Umbilical cord (tissue), 2 donors: ENCODE measurements at places on chromosomes 5 and 9.

- DNase-seq: no peak
Observed at GRCh38 chr5:77394064-77394715, 97.9 kb downstream of the WDR41 start.

DNA sequence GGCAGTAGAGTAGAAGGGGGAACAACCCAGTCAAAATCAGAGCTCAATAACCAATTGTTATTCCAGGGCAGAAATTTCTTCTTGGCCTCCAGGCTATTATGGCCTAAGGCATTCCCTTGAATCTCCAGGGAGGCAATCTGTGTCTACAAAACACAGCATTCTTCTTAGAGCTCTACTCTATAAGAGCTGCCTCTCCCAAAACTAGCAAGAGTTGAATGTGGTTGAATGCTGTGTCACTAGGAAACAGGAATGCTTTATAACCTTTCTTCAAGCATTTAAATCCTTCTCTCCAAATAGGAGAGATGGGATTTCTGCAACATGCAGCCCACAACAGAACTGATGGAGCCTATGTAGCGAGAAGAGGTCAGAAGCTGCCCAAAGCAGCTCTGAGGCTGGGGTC, 97.1 kb upstream of the APC start:
- DNase-seq: no peak

DNA sequence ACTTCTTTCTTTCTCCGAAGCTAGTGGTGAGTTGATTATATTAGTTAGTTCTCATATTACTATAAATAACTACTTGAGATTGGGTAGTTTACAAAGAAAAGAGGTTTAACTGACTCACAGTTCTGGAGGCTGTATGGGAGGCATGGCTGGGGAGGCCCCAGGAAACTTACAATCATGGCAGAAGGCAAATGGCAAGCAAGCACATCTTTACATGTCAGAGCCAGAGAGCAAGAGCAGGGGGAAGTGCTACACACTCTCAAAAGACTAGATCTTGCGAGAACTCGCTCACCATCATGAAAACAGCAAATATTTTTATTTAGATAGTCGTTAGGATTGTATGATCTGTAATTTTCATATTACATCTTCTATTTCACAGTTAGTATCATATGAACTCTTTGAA, 711.2 kb downstream of the PTPRD start:
- DNase-seq: no peak

DNA sequence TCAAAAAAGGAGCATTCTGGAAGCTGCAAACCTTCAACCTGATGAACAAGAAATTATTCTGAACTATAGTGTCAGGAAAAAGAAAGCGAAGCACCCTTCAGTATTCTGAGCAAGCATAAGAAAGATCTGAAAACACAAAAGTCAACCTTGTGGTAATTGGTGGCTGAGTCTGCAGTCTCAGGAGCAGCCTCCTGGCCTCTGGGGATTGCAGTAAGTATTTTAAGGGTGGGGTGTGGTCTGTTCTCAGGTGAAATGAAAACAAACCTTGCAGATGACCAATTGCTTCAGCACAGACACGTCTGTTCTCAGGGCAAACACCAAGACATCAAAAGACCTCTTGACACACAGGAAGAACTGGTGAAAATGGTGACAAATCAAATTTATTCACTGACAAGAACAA, 147.8 kb upstream of the RAPGEF1 start:
- DNase-seq: no peak

DNA sequence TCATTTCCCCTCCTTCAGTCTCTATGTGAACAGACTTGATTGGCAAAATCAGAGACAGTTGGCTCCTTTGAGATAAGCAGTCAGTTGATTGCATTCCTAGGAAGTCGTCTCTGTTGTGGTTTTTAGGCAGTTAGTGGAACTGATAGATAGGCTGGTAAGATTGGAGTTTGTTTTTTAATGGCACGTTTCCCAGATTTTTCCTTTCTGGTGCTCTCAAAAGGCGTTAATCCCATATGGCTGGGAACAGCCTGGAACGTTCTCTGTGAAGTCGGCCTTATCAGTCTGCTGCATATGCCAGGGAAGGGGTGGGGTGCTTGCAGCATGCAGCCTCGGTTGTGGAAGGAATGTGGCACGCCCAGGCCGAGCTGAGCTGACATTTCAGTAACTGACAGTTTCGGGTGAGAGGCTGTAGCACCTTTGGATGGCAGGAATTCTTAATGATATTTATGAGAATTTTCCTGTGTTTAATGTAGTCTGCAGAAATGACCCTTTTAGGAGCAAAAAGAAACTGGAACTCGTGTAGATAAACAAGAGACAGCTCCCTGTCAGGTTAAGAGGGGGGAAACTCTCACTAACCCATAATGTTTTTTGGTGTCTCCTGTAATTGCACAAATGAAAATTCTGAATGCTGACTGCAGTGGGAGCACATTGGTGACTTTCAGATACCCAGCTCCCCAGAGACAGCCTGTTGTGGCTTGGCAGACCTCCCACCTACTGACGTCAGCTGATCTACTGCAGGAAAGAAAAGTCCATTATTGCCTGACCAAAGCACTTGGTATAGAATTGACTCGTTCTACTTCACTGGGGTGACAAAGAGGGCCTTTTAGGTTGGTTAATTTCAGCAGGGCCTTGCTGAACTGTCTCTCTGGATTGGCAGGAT, 6.3 kb downstream of the SPTAN1 start:
- peak; percentile 96 for DNase-seq

DNA sequence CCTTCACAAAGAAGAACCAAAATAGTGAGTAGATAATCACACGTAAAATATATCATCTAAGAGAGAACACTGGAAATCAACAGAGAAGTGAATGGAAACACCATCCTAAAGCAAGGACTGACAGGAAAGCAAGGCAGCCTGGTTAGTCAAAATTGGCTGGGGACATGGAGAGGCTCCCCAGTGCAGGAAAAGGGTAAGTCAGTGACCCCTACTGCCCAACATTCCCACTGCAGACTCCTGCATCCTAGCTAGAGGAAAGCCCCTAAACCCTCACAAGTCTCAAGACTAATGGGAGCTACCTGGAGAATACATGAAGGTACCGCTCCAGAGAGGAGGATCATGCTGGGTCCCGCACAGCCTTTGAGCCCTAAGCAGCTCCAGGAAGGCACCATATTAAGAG, 60.1 kb downstream of the ZDHHC21 start:
- no peak for DNase-seq

- no peak for DNase-seq
Observed at GRCh38 chr5:71923755-71924154, 183.5 kb upstream of the MAP1B start.

GRCh38 chr9:124438091-124438490, 12.2 kb upstream of the ADGRD2 start:
- no peak for DNase-seq

GRCh38 chr5:75049456-75050351, 2.7 kb downstream of the GCNT4 start:
- DNase-seq: no peak

GRCh38 chr9:136336156-136336870, 9.0 kb downstream of the GPSM1 start:
- no peak for DNase-seq

DNA sequence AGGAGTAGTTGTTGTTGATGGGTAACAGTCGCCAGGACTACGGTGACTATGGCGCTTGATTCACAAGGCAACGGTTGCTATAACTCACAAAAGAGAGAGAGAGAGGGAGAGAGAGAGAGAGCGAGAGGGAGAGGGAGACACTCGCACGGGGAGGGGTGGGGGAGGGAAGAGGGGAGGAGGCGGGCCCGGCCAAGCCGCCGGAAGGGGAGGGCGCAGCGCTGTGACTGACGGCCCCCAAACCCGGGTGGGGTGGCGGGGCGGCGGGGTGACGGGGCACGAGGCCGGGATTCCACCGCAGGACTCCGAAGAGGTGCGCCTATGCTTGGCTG, at the start of gene RFX3:
Gene RFX3 (minus strand): TSS at position 166 of the 329 bp plus-strand sequence. CDS start 130,413 bp downstream, outside the sequence.
- DNase-seq: peak; percentile 97

GRCh38 chr5:17216176-17216973, 1.1 kb upstream of the BASP1 start:
- peak; percentile 90 for DNase-seq

DNA sequence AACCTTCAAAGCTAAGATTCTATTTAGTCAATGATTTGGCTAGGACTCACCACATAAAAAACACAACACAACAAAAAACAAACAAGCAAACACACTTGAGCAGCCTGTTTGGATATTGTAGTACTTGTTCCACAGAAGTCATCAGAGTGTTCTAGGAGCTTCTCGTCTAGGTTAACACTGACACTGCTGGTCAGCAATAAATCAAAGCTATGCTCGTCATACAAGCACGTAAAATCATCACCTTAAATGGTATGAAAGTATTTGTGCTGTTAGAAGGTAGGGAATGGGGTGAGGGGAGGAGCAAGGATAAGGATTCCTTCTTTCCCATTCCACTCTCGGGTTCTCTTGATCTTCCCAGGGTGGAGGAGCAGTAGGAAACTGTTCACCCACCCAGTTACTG, 88.0 kb downstream of the ARL15 start:
- DNase-seq: no peak

DNA sequence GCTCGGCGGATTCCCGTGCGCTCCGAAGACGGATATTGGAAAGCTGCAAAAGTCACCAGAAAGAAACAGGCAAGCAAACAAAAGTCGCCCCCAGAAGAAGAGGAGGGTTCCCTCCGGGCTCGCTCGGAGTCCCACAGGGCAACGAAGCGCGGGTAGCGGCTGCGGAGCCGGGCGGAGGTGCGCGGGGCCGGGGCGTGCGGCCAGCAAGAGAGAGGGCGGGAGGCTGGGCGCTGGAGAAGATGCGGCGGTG, at the start of gene FBN2:
Gene FBN2 (minus strand): TSS at position 246 of the 250 bp plus-strand sequence. CDS start 642 bp downstream, outside the sequence.
- DNase-seq: no peak

DNA sequence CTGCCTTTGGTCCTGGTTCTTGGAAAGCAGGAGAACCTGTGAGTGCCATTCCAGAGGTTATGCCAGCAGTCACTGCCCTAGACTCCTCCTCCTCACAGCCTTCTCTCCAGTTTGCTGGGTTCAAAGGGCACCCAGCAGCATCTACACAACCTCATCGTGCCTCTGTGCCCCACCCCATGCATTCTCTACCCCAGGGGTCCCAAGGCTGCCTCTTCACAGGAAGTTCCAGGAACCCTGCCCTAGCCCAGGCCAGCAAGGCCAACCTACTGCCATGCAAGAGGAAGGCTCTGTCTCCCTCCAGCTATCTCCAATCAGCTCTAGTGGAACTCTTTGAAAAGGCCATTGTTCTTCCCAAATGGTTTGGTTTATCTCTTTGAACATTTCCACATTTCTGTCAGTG, 21.2 kb downstream of the ENC1 start:
- no peak for DNase-seq

- no peak for DNase-seq
Observed at GRCh38 chr5:94243612-94244011, 374.8 kb downstream of the KIAA0825 start.

- DNase-seq: peak; percentile 57
Observed at GRCh38 chr5:67879620-67880510, 335.7 kb upstream of the PIK3R1 start.

- DNase-seq: peak; percentile 83
Observed at GRCh38 chr5:128252756-128253155, 169.2 kb downstream of the SLC12A2 start.

DNA sequence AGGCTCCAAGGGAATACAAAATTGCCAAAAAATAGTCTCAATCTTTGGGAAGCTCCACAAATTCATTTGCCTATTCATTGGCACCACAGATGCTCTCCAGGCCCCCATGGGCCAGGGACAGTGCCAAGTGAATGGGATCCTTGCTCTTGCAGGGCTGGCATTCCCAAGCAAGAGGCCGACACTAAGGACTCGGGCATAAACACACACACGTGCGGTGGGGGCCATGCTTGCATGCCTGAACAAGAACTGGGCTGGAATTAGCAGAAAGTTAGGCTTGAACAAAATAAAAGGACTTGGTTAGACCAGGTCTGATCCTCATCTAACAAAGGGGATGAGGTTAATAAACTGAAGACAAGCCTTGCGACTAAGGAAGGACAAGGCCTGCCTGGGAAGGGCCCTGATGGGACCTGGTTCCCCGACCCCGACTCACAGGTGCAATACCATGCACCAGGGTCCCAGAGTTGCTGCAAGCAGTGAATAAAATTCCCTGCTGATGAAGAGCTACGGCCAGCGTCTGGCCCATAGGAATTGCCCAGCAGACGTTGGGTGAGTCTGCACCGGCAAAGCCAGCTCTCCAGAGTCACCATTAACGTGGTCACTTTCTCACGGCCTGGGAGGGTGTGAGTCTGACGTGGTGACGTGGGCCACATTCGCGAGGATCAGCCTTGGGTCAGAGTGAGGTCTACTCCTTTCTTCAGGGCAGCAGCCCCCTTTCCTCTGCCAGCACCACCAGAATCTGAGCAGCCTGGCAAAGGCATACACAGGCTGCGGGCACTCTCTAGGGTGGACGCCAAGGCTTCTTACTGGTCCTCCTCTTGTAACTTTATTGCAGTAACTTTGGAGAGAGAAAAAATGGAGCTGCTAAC, 77.4 kb upstream of the FCN1 start:
- DNase-seq: no peak

DNA sequence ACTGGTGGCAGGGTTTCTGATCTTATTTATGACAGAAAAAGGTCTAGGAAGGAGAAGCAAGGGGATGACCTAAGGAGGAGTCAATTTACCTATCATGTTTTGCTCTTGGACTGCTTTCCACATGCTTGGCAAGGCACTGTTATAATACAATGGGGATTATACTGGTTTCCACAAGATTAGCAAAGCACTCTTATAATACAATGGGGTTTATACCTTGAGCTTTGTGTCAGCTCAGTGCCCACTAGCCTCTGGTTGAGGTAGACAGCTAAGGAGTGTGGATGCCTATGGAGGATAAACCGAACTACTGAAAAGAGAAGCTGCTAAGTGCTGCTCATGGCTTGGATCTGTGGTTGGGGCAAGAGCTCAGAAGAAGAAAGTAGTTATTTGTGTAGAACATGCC, 68.7 kb downstream of the MRPS27 start:
- no peak for DNase-seq

DNA sequence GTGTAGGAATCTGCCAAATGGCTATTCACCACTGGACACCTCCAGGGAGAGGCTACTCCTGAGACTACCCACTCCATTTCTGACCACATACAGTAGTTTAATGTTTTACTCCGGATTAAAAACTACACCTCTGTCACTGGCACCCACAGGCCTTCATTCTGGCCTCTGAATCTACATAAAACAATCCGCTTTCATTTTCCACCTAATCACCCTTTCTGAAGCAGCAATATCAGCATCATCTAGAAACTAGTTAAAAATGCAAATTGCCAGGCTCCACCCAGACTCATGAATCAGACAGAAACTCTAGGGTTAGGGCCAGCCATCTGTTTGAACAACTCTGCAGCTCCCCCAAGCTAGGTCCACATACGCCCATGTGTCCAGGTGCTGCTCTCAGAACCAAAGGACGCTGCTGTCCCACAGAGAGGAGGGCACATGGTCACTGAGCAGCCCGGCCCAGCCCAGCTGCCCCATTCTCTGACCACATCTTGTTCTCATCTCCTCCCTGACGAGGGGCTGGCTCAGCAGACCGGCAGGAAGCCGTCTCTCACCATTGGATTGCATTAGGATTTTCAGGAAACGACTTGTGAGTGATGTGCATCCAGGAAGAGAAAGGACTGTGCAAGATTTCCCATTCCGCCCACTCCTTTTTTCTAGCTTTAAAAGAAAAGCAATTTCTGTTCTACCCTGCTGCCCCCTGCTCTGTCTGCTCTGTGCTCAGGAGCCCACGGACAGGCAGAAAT, 34.7 kb downstream of the ADAM19 start:
- DNase-seq: peak; percentile 49
